ENCODE measurements at places on chromosomes 2 and 18.

DNA sequence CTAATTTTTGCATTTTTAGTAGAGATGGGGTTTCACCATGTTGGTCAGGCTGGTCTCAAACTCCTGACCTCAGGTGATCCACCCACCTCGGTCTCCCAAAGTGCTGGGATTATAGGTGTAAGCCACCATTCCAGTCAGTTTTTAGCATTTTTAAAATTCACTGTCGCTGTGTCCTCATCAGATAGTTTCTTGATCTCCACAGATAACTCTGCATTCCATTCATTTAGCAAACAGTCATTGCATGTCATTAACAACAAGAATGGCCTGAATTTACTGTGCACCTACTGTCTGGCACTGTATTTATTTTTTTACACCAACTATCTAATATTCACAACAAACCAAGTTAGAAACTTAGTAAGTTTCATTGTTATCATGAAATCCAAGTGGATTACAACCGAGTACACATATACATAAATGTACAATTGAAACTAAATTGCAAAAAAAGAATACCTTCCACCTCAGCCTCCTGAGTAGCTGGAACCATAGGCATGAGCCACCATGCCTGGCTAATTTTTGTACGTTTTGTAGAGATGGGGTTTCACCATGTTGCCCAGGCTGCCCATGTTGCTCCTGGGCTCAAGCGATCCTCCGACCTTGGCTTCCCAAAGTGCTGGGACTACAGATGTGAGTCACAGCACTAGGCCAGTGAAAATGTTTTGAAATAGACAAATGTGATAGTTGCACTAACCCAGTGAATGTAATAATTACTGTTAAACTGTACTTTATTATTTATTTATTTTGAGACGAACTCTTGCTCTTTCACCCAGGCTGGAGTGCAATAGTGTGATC is 4.3 kb downstream of the MCEE start:
- DNase-seq = no peak

DNA sequence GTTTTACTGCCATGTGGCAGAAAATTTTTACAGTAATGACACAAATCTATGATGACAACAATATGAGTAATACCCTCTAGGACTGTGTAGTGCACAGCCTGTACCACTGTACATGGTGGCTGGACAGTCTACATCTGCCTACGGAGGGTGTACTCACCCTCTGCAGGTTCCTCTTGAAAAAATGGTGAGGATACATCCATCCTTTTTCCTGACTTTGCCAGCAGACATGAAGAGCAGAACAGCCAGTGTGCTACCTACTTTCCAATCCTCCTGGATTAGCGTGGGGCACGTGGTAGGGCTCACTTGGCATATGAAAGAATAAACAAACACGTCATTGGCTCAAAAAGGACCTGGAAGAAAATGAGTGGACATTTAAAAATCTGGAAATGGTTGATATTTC is 62.6 kb downstream of the TRPM8 start:
- DNase-seq = no peak

GRCh38 chr2:16958266-16958665 is 292.6 kb upstream of the CYRIA start:
- no peak for DNase-seq

- DNase-seq = no peak
Measured at GRCh38 chr2:74836675-74837401, 2.9 kb downstream of the HK2 start.

GRCh38 chr2:191961556-191961955 is 114.7 kb upstream of the CAVIN2 start:
- DNase-seq = no peak

DNA sequence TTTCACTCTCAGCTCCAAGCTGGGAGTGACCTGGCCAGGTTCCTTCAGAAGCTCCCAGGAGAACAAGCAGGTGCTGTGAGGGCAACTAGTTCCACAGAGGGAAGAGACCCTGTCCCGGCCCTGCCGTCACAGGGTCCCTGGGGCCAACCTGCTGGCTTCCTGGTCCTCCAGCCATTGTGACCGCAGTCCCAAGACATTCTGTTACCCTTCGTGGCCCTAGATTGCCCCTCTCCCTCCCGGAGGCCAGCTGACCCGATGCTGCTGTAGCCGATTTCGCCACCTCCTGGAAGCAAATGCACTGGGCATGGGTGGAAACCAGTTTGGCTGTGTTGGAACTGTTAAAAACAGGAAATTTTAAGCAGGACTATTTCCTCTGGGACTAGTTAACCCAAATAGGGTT is 55.4 kb downstream of the EPAS1 start:
- no peak for DNase-seq

GRCh38 chr18:13086906-13087305 is 95.7 kb downstream of the CEP192 start:
- DNase-seq = no peak

DNA sequence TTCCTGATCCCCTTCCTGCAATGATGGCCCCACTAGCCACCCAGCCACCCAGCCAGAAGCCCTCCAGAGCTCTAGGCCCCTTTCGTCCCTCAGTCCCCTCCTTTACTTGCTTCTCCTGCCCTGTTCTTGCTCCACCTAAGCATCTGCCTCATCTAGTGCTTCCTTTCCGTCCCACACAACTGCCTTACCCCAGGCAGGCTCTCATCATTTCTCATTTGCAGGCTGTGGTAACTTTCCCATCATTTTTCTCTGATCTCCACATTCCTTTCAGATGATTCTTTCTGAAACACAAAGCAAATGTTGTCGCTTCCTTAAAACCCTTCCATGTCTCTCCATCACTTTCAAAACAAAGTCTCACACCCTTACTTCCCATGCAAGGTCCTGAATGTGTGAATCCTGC is 459.8 kb downstream of the METTL4 start:
- no peak for DNase-seq

GRCh38 chr2:24182507-24182906 is 7.7 kb downstream of the FAM228A start:
- DNase-seq = no peak

DNA sequence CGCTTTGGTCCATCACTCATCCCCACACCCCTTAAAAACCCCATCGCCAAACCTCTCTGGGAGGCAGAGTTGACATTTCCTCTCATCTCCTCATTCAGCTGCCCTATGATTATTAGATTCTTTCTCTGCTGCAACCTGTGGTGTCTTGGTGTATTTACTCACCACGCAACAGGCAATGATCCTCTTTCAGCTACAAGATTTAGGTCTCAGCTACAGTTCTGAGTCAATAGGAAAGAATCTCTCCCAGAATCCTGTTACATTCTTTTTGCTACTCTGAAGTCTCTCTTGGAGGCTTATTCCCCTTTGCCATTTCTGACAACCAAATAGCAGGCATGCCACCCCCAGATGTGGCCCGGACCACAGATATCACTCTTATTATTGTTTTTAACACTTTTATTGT is 468.3 kb upstream of the GYPC start:
- no peak for DNase-seq

DNA sequence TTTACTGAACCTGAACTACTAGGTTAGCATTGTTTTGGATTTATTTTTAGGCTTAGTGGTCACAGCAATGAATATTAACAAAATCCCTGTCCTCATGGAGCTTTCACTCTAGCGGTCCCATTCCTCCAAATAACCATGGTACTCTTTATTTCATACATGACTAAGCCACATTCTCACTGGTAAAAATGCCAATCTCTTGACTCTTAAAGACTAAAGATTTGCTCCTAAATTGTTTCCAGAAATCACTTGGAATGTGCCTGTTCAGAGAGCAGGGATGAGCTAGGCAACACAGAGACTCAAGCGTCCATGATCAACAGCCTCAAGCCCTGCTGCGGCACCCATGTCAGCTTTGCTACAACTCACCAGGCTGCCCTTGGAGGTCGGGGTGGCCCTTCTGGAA is 13.5 kb downstream of the LMAN1 start:
- no peak for DNase-seq

DNA sequence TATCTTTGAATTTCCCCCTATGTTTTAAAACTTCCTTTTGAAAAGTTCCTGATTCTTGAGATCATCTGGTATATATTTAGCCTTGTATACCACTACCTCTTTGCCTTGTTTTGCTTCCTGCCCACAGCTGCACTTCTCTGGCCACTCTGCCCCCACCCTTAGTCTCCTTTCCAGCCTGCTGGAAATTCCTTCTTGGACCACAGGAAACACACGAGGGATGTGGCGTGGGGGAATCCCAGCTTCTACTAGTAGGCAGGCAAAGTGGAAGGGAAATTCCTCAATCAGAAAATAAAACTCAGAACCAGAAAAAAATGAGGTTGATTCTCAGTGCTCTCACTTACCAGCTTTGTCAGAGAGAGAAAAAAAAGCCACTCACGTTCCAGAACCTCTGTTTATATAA is 13.4 kb downstream of the IL18RAP start:
- no peak for DNase-seq
